ENCODE measurements at places on chromosomes 3 and 15. TPM values are rescaled to one million over a fixed set of nuclear protein-coding genes. Genes with fewer than 3 reads are reported as not detected.

Gene RAD51
- polyA plus RNA-seq, result 1.6 TPM

Gene CYB561D2
- 68.3 TPM for polyA plus RNA-seq

DNA sequence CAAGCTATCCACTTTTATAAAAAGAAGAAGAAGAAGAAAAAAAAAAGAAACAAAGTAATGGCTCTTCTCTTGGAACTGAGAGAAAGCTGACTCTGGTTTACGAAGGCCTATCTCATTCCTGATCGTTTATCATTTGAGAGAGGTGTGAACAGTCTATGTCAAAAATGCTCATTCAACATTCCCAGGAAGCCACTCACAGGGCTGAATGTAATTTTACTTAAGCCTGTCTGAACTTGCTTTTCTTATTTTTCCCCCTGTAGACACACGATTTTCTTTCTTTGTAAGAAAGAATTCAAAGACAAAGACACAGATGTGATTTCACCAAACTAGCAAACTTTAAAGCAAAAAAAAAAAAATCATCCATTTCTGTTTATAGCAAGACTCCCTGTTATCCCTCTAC, 805.8 kb downstream of the FHIT start:
- DNase-seq, result no peak

DNA sequence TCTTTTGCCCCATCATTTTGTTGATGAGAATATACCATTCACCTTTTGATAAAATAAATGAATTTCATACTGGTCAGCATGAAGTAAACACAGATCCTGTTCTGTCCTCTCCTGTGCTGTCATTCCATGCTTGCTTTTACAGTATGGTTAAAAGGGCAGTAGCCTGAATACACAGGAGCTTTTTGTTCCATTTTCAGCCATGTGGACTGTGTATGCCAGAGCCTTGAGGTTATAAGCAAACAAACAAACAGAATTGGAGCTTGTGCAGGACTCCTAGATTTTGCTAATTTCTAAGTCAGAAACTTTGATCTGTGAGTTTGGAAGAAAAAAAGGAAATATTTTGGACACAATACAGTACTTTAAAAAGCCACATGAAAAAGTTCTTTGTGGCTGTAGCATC, 91.9 kb downstream of the LRRC28 start:
- no peak for DNase-seq

Gene ACP3
- polyA plus RNA-seq, result not detected

Gene SCAMP2
- 179 TPM for polyA plus RNA-seq

Gene HCLS1
- 441 TPM for polyA plus RNA-seq

DNA sequence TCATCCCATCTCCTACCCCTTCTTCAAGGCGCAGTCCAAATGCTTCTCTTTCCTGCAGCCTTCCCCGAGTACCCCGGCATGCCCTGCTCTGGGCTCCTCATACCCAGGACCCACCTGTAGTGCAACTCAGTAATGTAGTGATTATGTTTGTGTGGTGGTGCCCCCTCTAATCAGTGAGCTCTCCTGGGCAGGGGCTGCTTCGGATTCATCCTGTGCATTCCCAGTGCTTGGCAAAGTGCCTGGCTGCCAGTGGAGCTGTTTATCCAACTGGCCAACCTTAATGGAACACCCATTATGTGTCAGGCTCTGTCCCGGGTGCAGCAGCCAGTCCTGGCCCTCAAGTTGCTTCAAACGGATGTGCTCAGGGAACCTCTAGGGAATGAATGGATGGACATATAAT, 174.4 kb upstream of the LINGO1 start:
- no peak for DNase-seq

DNA sequence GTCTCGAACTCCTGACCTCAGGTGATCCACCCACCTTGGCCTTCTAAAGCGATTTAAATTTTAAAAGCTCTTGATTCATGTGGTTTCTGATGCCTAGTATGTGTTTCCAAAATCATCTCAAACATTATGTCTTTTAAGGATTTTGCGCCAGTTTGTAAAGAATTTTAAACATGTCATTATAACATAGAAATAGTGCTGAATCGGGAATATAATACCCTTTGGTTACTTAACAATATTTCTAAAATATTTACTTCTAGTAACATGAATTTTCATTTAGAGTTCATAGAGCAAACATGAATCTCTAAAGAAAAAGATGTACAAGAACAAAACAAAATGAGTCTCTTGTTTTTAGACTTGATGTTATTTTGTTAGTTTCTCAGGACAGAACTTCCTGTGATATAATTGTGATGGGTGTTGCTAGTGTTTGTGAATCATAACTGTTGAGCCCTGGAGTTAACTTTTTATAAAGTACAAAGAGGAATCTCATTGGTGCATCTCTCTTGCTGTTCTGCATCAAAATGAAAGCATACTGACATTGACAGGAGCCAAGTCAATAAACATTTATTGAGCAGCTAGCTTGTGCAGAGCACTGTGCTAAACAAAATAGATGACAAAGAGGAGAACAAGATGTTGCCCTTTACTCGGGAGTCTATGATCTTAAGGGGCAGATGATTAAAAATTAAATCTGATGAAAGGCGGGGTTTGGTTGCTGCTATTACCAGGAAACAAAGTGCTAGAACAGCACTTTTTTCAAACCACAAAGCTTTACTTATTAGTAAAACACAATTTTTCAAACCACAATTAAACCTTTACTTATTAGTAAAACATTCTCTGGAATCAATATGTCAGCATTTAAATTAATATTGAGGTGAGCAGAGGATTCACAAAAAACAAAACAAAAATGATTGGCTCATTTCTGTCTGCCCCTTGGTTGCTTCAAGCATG, 73.4 kb downstream of the MME start:
- no peak for DNase-seq

Gene CLDN18
- polyA plus RNA-seq, result not detected

DNA sequence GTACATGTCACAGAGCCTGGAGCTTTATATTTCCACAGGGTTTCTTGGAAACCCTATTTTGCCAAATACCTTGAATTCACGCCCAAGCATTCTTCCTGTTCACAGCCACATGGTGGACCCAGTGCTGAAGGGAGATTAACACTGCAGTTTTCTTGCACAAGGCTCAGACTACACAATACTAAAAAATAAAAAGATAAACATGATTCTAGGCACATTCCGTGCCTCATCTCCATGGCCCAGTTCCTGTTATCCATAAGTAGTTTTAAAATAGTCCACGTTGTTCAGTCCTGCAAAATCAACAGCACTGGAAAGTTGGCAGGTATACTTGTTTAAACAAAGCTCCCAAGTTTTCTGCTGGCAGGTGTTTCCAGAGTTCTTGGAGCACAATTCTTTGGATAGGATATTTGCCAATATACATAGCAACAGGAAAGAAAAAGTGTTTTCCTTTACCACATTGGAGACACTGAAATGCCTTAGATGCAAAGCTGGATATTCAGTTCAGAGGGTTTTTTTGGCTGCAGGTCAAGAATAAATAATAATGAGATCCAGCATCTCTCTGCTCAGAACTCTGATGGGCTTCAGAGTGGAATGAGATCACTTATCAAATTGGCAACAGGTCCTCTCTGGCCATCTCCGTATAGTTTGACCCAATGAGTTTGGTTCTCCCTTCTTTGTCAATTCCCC, 88.1 kb upstream of the TGFBR2 start:
- no peak for DNase-seq

Gene CEMIP
- not detected for polyA plus RNA-seq

- DNase-seq, result no peak
These were observed 15.7 kb upstream of the RBP2 start for GRCh38 chr3:139491966-139492365.

DNA sequence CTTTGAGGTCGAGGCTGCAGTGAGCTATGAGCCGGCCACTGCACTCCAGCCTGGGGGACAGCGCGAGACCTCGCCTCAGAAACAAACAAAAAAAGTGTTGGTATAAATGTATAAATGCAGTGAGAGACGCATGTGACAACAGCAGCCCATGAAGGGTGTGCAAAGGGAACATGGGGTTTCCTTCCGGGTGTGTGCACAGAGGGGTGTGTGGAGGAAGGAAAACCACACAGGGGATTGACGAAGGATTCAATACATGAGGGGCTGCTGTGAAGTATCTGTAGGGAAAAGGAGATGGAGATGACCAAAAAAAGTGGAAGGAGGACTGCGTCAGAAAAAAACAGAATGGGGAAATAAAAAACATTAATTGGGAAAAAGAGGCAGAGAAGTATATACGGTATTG, 1.1 kb downstream of the MTFMT start:
- no peak for DNase-seq

- peak; percentile 33 for DNase-seq
These were observed 4.2 kb downstream of the HMCES start for GRCh38 chr3:129282727-129283327.

Gene STRIT1
- not detected for polyA plus RNA-seq

GRCh38 chr3:150345021-150345538, 63.0 kb upstream of the TSC22D2 start:
- no peak for DNase-seq

Gene ERC2
- polyA plus RNA-seq, result not detected

Gene C2CD4B
- not detected for polyA plus RNA-seq

GRCh38 chr15:60152386-60152785, 148.3 kb downstream of the FOXB1 start:
- no peak for DNase-seq

Gene TTLL13
- polyA plus RNA-seq, result not detected

- peak; percentile 15 for DNase-seq
These were observed 101.6 kb downstream of the ZPLD1 start for GRCh38 chr3:102536456-102536855.

Gene RARRES1
- not detected for polyA plus RNA-seq

DNA sequence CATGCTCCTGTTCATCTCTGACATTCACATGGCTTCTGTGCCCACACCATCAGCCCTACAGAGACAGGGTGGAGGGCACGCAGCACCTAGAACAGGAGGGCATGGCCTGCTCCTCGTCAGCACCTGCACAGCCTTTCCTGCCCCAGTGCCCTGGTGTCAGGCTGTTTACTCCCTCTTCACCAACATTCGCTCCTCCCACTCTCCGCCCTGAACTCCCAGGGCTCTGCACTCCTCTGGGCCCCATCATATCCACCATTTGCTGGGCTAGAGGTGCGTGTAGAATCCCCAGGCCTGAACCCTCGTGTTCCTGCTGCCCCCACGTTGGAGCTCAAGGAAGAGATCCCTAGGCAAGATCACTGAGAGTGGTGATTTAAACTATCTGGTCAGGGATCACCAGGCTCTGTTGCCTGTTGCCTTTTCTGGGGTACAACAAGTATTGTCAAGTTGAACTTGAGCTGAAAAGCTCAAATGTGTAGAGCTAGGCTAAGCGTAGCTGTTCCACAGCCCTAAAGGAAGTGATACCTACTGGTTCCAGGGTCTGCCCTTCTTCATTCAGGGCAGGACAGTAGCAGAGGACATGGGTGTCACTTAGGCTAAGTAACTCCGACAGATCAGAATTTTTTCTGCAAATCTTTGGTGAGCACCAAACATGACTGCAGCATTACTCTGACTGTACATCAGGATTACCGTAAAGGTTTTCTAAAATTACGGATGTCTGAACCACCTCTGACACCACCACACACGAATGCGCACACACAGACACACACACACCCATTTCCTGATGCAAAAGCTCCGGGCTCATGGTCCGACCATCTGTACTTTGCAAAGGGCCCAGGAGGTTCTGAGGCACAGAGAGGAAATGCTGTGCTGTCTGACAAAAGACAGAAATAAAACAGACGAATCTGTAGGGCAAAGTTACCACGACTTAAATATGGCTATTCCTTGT, 43.7 kb upstream of the GNB5 start:
- DNase-seq, result no peak

Measured in CD4-positive, alpha-beta memory T cell (primary cell).